ENCODE measurements at places on chromosomes 2 and 18.

- DNase-seq: no peak
Measured at GRCh38 chr2:150476286-150476685, 11.2 kb downstream of the RND3 start.

GRCh38 chr2:105768961-105769452 lies 24.3 kb downstream of the NCK2 start:
- no peak for DNase-seq

GRCh38 chr2:104745846-104746245 lies 108.1 kb upstream of the POU3F3 start:
- DNase-seq: no peak

- no peak for DNase-seq
Measured at GRCh38 chr2:218839430-218839829, 7.8 kb upstream of the PRKAG3 start.

DNA sequence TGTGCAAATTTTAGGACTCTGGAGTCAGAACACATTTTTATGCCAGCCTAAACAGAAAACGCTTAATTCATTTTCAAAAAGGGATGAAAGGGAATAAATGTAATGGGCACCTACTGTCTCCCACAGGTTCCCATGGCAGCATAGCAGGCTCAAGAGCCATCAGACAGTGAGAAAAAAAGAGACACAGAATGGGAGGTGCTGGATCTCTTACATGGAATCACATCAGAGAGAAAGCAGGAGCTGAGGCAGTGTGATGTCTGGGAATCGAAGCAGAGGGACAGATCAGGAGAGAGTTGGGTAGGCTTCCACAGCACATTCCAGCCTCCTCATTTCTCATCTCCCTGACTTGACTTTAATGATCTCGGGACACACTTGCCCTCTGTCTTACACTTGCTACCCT lies 684.3 kb downstream of the KCNJ3 start:
- DNase-seq: no peak

- no peak for DNase-seq
Measured at GRCh38 chr18:34734056-34734455, 24.0 kb downstream of the DTNA start.

DNA sequence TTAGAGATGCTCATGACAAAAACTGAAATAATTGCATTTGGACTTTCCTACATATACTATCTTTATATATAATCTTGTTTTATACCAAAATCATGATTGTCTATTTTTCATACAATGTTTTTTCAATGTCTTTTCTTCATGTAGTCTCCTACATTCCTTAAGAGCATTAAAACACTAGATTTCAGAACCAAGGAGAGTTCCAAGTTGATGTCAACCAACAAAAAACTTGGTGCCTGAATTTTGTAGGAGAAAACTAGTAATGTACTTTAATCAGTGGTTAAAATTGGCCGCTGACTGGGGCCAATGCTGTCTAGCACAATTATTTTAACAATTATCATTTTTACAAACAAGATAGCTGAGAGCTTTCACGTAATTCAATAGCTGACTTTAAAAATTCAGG lies 678.8 kb downstream of the DCC start:
- no peak for DNase-seq

DNA sequence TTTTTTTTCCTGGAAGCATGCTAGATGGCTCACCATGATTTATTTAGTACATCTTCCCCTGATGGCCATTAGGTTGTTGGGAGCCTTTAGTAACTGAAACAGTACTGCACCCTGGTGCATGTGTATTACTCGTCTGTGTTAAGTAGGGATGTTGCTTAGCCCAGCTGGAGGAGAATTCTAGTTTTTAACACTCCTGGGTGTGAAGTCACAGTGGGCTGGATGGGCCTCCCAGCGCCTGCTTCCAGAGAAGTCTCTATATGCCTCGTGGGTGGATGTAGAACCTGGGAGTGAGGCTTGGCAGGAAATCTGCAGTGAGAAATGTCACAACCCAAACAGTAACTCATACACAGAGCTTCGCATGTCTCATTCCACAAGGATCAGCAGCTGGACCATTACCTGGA lies 28.9 kb upstream of the NT5DC4 start:
- DNase-seq: no peak

DNA sequence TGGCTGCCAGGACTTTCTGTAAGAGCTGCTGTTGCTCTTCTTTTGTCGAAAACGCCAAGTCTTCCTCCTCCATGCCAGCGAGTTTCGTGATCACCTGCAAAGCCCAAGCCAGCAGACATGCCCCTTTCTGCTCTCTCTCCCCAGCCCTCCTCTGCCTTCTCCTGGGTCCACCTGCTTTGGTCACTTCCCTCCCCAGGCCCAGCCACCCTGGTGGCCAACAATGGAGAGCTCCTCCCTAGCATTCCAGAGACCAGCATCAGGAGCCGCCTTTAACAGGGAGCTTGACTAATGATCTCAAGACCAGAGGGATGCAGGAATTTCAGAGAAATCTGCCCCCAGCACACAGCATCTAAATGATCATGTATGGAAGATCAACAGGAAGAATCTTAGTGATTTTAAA lies 34.6 kb downstream of the ERCC3 start:
- DNase-seq: no peak

- DNase-seq: no peak
Measured at GRCh38 chr2:139911160-139911559, 1131.0 kb upstream of the NXPH2 start.

- DNase-seq: no peak
Measured at GRCh38 chr2:237193436-237193835, 107.7 kb downstream of the COPS8 start.

- DNase-seq: no peak
Measured at GRCh38 chr2:58749041-58749440, 507.9 kb upstream of the FANCL start.

GRCh38 chr2:75476761-75477160 lies 84.0 kb downstream of the EVA1A start:
- peak; percentile 88 for DNase-seq

DNA sequence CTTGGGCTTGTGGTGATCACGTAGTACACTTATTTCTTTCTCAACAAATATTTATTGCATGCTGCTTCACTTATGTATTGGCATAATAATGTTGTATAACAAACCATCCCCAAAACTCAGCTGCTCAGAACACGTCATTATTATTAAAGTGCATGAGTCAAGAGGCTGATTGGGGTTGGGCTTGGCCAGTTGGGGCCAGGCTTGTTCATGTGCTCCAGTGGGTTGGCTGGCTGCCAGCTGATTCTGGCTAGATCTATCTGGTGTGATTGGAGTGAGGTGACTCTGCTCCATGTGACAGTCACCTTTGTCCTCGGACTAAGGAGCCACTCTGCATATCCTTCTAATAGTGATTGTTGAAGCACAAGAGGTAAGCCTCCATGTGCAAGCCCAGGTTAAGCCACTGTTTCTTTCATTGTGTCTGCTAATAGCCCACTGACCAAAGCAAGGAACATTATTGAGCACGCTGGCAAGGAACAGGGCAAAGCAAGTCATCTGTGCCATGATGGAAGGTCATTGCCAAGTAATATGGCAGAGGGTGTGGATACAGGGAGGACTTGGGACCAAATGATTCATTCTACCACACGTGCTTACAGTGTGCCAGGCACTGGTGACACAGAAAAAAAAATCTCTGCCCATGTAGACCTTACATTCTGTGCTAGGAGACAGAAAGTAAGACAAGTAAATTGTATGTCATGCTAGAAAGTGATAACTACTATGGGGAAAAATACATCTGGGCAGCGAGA lies 63.3 kb upstream of the TMEM182 start:
- peak; percentile 33 for DNase-seq

- DNase-seq: no peak
Measured at GRCh38 chr2:173436088-173436487, 81.4 kb downstream of the CDCA7 start.

GRCh38 chr2:192286093-192286701 lies 91.5 kb upstream of the TMEFF2 start:
- peak; percentile 42 for DNase-seq

GRCh38 chr18:50819728-50820378 lies at the start of gene MRO:
Gene MRO, minus strand, starts transcription at chr18:50820016. Its CDS starts 10,616 bp downstream, at chr18:50809400.
- DNase-seq: peak; percentile 65

GRCh38 chr2:715854-716560 lies 38.8 kb upstream of the TMEM18 start:
- peak; percentile 20 for DNase-seq

DNA sequence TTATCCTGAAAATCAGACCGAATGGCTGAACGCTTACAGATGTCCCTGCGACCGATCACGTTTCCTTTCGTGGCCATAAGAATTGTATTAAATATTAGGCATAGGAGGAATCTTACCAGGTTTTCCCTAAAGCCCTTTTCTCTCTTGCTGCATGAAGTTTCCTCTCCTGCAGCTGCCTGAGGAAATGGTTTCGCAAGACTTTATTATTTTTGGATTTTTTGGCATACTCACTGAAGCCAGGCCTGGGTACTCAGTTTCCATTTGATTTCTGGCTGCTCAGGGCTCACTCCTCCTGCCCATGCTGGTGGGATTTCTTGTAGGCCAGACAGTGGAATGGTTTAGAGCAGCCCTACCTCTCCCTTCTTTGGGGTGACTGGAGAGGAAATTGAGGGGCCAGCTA lies 114.0 kb downstream of the KLHL29 start:
- DNase-seq: peak; percentile 11

DNA sequence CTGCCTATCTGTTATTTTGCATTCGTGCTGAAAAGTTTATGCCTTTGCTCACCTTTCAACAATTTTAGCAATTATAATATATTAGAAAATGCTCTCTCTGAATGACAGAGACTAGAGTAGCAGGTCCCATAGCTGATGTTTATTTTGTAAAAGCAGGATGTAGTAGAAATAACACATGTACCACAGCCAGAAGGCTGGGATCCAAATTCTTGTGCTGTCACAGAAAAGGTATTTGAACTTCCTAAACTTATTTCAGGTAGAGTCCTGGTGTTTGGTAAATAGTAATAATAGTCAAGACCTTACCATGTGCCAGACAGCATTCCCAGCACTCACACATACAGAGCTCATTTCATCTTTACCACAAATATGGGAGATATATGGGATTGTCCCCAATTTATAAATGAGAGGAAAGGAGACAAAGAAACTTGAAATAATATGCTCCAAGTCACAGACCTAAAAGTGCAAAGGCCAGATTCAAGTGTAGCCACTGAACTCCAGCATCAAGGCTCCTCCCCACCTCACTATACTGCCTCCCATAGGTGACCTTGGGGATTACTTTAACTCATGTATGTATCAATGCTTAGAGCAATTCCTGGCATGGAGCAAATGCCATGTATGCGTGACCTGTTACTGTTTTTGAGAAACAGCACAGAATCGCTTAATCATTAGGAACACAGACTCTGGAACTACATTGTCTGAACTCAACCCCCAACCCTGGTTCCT lies 284.7 kb upstream of the RAB12 start:
- DNase-seq: no peak

DNA sequence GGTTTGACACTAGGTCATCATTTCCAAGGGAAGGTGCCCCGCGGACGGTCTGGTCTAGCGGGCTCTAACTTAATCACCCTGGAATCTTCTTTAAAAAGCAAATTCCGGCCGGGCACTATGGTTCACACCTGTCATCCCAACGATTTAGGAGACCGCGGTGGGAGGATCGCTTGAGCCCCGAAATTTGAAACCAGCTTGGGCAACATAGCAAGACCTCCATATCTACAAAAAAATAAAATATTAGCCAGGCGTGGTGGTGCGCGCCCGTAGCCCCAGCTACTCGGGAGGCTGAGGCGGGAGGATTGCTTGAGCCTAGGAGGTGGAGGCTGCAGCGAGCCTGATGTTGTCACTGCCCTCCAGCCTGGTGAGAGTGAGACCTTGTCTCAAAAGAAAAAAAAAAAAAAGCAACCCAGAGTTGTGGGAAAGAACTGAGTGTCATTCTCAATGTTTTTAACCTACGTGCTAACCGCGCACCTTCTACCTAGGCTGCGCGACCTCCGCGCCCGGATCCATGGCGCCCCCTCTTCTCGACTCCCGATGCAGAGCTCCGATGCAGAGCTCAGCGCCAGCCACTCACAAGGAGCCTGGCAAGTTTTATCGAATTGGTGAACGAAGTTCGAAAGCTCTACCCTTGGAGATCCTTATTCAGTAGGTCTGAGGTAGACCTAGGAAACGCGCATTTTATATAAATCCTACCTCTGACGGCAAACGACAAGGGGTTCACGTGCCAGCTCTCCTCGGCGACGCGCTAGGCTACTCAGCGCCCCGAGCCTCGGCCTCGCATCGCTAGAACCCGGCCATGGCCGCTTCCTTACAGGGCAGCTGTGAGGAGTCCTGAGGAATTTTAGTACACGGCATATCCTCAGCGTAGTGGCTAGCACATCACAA lies 888 bp upstream of the TWSG1 start:
- DNase-seq: no peak

DNA sequence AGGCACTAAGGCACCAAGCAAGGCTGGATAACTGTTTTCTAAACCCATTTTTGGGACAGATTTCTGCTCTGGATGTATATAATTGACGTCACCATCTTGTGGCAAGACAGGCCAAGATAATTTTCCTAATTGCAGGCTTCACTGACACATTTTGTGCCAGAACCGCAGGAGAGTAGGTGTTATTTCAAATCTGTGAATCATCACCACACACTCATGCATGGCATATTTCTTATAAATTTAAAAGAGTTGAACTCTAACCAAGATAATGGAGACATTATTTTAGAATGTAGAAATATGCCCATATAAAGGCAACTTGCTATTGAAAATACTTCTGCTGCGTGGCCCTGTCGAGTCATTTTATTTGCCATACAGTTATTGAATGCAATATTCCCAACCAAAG lies 68.3 kb upstream of the ACYP2 start:
- peak; percentile 23 for DNase-seq

- no peak for DNase-seq
Measured at GRCh38 chr2:195820373-195820772, 163.3 kb downstream of the SLC39A10 start.

DNA sequence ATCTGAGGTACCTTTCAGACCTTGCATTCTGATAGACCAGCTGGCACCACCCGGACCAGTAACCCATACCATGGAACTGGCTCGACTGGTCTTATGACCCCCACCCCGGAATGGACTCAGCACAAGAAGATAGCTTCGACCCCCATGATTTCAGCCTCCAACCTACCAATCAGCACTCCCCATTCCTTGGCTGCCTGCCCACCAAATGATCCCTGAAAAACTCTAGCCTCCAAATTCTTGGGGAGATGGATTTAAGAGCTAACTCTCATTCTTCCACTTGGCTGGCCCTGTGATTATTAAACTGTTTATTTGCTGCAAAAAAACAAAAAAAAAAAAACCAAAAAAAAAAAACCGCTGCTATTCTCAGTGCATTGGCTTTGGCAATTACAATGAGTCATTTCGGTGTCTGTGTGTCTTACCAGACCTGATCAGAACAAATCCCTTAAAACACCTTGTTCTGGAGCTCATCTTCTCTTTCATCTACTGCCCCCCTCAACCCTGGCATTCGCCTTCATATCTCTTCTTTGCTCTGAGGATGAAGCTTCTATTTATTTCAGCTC lies 60.1 kb upstream of the KIF5C start:
- peak; percentile 23 for DNase-seq
